ENCODE measurements at places on chromosomes 6 and 20. TPM values are rescaled to one million over a fixed set of nuclear protein-coding genes. Genes with fewer than 3 reads are reported as not detected.

Gene KCNK16
- polyA plus RNA-seq = 8.1 TPM

Gene ME1
- polyA plus RNA-seq = 11.9 TPM

Gene TJAP1
- polyA plus RNA-seq = 43.1 TPM

Gene ZC3H12D
- polyA plus RNA-seq = 3.5 TPM

Gene HLA-DOB
- polyA plus RNA-seq = 0.94 TPM

Gene TMEM244
- polyA plus RNA-seq = not detected

Data from large intestine (tissue), 12 donors.